ENCODE measurements at places on chromosomes 1 and 21.

DNA sequence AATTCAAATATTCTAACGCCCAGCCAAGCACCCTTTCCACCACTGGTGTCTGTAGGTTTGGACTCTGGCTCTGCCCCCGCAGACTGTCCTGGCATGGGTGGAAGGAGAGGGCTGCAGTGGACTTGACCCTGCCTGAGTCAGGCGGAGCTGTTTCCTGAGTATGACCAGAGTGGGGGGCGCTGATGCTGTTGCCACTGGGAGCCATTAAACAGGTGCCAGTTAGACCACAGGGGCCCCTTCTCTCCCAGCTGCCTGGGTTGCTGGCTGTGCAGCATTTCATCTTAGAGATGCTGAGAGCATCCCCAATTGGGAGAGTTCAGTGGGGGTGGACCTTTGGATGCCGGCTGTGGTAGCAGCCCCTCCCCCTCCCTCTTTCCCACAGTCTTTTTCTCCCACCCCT is 539.5 kb downstream of the MATN1 start:
- no peak for DNase-seq

GRCh38 chr1:227893300-227893948 is 54.3 kb downstream of the WNT9A start:
- DNase-seq, result no peak

DNA sequence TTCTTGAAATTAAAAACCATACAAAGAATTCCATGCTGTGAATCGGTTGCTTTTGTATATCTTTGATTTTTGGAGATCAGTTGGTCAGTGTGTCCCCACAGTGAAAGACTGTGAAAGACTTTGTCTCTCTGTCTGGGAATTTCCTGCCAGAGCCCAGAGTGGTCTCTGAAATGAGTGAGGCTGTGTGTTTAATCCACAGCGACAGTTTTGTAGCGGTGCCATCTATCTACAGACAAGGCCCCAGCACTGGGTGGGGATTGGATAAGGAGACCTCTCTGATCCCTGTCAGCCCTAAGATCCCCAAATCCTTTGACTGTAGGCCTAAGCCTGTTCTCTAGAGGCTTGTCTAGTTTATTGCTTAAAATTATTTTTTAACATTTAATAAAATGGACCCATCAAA is 10.3 kb downstream of the GPR25 start:
- no peak for DNase-seq

DNA sequence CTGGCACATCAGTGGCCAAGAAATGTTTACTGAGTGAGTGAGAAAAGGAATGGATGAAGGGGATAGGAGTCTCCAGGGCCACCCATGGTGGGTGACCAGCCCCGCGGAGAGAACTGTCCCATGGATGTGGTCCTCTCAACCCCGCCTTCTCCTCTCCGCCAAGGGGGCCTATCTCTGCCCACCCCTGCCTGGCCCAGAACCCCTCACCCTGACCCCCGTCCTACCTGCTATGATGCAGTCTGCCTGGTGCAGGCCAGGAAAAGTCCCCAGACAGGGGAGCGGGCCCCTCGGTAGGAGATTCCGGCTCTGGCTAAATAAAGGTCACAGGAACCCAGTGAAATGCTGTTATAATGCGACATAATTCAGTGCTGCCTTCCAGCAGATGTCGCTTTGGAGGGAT is 107.6 kb downstream of the PTPRU start:
- DNase-seq, result no peak

- peak; percentile 35 for DNase-seq
These were observed 492 bp downstream of the HLX start for GRCh38 chr1:220879509-220880361.

DNA sequence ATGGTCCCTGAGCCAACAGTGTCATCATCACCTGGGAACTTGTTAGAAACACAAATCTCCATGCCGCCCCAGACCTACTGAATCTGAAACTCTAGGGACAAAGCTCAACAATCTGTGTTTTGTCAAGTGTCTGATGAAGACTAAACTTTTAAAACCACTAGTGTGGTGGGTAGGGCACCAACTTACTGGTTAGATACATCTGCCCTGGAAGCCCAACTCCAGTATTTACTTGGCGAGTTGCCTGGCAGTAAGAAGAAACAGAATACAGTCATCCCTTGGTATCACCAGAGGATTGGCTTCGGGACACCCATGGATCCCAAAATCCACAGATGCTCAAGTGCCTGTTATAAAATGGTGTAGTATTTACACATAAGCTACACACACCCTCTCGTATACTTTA is 367.9 kb upstream of the DUSP10 start:
- DNase-seq, result no peak

- DNase-seq, result no peak
These were observed 52.5 kb upstream of the USH2A start for GRCh38 chr1:216475659-216476276.

DNA sequence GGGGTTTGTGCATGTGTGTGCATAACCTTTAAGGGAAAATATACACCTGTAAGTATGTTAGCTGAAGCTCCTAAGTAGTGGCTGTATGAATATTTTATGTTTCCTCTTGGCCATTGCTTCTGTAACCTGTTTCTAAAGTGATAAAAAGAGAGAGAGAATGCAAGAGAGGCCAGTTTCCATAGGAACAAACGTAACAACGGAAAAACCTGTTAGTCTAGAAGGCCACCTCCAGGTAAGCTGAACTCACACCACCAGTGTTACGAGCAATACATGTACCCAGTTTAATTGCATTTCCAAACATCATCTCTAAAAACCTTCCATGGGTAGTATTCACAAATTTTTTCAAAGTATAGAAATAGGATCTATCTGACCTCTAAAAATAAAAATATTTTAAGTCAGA is 63.1 kb downstream of the PLPPR4 start:
- peak; percentile 36 for DNase-seq

DNA sequence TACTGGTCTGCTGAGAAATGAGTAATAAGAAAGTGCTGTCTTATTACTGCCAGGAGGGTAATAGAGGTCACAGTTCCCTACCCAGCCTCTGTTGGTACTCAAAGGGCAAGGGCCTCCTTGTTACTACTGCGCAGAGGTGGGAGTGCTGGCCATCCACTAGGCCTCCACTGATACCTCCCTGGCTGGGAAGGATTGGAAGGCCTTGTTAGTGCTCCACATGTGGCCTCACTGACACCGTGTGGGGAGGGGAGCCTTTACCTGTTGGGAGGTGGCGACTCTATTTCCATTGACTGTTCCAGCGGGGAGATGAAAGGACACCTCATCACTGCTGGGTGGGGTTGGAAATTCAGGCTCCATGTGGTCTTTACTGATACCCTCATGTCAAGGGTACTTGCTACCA is 57.8 kb upstream of the USP24 start:
- DNase-seq, result no peak

GRCh38 chr21:26965040-26965906 is 1.6 kb downstream of the ADAMTS5 start:
- DNase-seq, result no peak

GRCh38 chr1:7366955-7367665 is 404.0 kb upstream of the VAMP3 start:
- peak; percentile 94 for DNase-seq

DNA sequence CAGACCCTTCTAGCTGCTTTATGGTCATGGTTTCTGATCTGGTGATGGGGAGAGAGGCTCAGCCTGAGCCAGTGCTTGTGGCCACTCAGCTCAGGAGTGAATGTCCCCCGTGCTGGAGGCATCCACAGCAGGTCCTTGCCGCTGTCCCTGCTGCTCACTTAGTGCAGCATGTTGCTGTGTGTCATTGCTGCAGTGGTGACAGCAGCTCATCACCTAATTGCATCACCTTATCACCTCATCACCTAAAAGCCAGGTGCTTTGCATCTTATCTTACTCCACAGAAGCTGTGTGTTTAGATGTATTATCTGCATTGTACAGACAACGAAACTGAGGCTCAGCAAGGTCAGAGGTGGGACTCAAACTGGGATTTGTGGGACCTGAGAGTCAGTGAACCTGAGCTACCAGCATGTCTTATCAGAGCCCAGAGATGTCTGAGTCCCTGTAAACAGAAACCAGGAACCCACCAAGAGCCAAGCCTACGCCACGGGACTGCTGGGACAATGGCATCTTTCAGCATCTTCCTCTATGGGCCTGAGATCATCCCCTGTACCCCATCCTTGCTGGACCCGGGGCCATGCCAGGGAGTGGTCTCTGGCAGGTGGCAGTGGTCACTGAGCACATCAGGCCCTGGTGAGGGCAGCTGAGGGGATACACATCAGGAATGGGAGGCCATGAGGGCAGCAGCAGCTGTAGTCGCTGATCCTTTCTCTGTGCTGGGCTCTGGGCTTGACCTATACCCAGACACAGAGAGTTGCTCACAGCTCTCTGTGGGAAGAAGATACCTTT is 6.5 kb downstream of the PODN start:
- no peak for DNase-seq

DNA sequence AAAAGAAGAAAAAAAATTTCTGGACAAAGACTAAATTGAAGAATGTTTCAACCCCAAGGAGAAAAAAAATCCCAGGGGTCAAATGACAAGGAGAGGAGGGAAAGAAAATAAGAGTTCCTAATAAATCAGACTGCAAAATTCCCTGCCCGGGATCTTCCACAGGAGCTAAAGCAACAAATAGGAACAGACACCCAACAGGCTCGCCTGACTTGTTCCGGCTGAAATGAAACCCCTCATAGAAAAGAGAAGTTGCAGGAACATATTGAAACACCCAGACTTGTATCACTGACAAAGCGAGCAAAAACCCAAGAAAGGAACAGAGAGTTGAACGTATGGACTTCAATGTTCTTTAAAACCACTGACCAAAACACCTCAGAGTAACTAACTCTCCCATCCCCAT is 123.0 kb downstream of the TIAM1 start:
- no peak for DNase-seq

GRCh38 chr1:201361652-201362504 is 15.6 kb downstream of the TNNT2 start:
- peak; percentile 25 for DNase-seq

DNA sequence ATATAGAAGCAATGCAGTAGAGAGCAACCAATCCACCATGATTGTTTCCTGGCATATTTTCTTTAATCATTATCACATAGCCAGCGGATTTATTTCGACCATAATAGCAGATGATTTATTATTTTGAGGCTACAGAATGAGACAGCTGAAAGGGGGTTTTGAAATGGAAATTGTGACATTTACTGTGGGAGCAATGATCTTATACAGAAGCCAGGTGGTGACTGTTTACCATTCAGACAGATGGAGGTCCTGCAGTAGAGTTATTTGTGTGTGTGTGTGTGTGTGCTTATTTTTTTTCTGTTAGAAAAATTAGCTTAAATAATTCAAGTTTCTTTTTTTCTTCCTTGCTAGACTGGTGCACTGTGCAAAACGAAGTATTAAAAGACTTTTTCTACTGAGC is 1784.5 kb downstream of the MRPL39 start:
- DNase-seq, result peak; percentile 87

GRCh38 chr1:224392411-224393249 is 36.0 kb downstream of the CNIH4 start:
- DNase-seq, result no peak

- DNase-seq, result no peak
These were observed 558.2 kb upstream of the PRMT6 start for GRCh38 chr1:106498238-106498637.

- DNase-seq, result no peak
These were observed 48.9 kb upstream of the B3GALNT2 start for GRCh38 chr1:235553112-235553551.

DNA sequence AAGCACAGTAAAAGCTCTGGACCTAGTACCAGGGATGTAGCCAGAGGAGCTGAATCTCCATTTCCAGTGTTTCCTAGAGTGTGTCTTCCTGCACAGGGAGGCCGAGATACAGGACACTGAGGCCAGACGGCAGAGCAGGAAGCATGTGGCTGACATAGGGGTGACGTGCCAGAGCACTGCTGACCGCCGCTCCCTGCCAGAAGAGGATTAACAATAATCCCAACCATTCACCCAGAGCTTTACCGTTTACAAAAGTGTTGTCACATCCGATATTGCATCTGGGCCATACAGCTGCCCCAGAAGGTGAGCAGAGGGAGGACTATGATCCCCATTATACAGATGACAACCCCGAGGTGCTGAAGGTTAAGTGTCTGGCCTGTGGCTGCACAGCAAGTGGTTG is 5.8 kb upstream of the CLDN19 start:
- no peak for DNase-seq

DNA sequence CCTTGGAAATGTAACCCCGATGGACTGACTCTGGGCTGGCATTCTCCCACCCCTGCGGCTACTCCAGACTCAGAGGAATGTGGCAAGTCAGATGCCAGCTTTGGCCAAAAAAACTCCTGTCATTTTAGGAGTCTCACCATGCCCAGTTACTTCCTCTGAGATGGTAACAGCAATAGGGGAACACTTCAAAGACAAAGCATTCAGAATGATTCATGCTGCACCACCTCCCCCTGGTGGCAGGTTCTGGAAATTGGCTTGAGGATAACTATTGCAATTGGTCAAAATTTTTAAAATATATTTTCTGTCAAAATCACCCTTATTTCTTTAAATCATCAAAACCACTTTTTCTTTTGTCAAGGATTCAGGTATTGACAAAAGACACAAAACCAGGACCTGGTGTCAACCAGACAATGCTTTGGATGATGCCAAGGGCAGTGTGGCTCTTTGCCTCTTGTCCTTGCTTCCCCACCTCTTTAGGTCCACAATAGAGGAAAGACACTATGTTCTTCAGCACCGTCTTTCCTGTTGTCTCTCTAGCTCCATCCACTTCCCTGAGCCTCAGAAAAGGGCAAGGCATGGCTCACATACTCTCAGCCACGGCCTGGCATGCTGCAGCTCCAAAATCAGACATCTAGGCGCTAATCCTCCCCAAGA is 9.9 kb upstream of the CDCA8 start:
- peak; percentile 55 for DNase-seq

- DNase-seq, result peak; percentile 13
These were observed 18.5 kb downstream of the CAMK1G start for GRCh38 chr1:209601809-209602657.

GRCh38 chr1:61104220-61104671 is 21.9 kb downstream of the NFIA start:
- no peak for DNase-seq

- no peak for DNase-seq
These were observed 41.3 kb upstream of the UBE2U start for GRCh38 chr1:64162151-64162550.
